ENCODE measurements at places on chromosomes 13 and 19.
A peak's percentile ranks its signal among the peaks of the same experiment; 100 is the strongest.

GRCh38 chr19:32421589-32422361 lies 16.2 kb downstream of the DPY19L3 start:
- ATAC-seq, result no peak

GRCh38 chr13:44231786-44232516 lies 141.7 kb upstream of the SERP2 start:
- peak; percentile 67 for ATAC-seq

GRCh38 chr19:49200238-49200862 lies 42.8 kb downstream of the TRPM4 start:
- peak; percentile 51 for ATAC-seq

GRCh38 chr19:11090997-11091702 lies 1.9 kb downstream of the LDLR start:
- ATAC-seq, result no peak

DNA sequence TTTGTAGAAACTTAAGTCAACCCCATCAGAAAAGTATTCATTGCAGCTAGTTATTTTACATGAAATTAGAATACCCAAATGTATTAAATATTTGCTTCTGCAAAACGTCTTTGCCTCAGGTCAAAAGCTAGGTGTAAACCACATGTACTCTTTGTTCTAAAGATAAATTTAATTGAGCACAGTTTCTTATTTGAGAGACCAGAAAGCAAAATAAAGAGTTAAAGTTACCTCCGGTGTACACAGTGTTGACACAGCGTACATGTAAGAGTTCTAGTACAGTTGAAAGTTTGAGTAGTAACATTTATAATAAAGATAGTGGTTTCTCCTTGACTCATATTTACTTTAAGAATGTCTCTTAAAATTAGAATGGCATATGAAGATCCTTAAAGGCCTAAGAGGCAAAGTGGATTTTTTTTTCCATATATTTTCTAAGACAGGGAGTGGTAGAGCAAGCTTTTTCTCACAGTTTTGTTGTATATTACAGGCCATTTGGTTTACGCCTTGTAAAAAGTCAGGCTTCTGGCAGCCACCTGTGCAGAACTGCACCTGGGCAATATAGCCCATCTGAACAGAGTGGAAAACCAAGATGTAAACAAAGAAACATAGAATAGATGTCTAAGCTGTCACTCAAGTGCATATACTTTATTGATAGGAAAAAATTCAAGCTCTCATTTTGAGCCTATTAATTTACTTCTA lies 2.9 kb downstream of the LRCH1 start:
- no peak for ATAC-seq
